Activated CD8-positive, alpha-beta memory T cell treated with anti-CD3 and anti-CD28 coated beads for 4 hours (primary cell): ENCODE measurements at places on chromosomes 13 and 19.

DNA sequence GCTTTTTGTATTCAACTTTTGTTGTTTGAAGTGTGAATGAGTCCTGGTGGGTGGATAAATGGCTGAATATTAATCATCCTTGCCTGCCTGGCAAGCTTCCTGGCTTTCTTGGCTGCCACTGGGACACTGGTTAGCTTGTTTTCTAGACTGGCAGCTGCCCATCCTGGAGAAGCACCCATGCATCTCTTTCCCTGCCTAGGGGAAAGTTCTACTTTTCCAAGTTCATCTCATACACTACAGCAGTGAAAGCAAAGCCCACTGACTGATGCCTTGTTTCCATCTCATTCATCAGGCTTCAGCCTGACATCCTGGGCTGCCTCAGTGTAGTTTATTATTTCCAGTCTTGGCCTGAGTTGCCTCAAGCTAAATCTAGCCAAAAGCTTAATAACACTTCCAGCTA is 244.8 kb downstream of the PCDH20 start:
- no peak for DNase-seq

DNA sequence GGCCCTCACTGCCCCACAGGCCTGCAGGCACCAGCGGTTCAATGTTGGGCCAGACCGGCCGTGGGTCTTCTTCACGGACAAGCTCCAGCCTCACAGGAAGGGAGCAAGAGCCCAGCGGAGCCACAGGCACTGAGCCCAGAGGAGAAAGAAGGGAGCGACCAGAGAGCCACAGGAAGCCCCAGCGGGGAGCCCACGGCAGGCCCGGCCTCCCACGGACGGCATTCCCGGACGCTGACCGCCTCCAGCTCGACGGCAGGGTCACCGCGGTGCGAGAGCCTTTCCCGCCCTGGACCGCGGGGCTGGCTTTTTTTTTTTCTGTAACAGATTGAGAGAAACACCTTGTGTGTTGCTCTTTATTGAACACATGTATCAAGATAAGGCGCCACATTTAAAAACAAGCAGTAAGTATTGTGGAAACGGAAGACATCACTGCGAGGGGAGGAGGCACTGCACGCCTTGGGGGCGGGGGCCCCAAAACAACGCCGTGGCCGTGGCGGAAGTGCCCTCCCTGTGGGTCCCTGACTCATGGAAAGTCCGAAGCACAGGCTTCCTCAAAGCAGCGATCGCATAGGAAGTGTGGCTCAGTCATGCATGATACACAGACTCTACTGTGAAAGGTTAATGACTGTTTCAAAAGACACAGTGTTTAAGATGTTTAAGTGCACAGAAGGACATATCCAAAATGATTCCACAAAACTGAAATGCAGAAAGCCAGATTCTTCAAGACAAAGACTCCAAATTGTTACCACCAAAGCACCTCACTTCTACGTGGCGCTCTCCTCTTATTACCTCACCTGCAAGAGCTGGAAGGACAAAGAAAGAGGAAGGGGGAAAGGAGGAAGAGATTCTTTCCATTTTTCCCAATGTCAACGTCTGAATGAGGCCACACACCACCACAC is 3.5 kb downstream of the RASA3 start:
- peak; percentile 89 for DNase-seq

GRCh38 chr13:71618159-71618558 is 248.8 kb downstream of the DACH1 start:
- no peak for DNase-seq

- no peak for DNase-seq
Measured at GRCh38 chr13:91360246-91360751, 12.8 kb downstream of the MIR17HG start.

DNA sequence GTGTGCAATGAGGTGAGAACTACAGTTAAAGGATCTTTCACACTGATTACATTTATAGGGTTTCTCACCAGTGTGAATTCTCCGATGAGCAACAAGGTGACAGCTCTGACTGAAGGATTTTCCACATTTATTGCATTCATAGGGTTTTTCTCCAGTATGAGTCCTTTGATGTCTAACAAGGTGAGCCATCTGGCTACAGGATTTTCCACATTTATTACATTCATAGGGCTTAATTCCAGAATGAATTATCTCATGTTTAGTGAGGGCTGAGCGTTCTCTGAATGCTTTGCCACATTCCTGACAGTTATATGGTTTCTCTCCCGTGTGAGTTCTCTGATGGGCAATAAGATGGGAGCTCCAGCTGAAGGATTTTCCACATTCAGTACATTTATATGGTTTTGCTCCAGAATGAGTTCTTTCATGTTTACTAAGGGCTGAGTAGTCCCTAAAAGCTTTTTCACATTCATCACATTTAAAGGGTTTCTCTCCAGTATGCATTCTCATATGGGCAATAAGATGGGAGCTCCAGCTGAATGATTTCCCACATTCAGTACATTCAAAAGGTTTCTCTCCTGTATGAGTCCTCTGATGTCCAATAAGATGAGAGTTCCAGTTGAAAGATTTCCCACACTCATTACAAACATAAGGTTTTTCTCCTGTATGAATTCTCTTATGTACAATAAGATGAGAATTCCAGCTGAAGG is 4.4 kb upstream of the C19orf18 start:
- DNase-seq, result no peak
